Renal cortical epithelial cell (primary cell): ENCODE measurements at places on chromosomes 5 and 9. TPM values are rescaled to one million over a fixed set of nuclear protein-coding genes. Genes with fewer than 3 reads are reported as not detected.

Gene IFT74
- 12.5 and 36.1 TPM in 2 replicates for total RNA-seq

Gene LHX2
- total RNA-seq = not detected in 2 replicates

Gene SELENOP
- 12.9 and 65.8 TPM in 2 replicates for total RNA-seq

Gene OSMR
- total RNA-seq = 47.1 and 148 TPM in 2 replicates

Gene ANKRD55
- total RNA-seq = not detected in 2 replicates

Gene PLAA
- 54.7 and 60.9 TPM in 2 replicates for total RNA-seq

Gene WNT8A
- not detected in 2 replicates for total RNA-seq

Gene PCDHGA2
- total RNA-seq = 1.2 and 3.1 TPM in 2 replicates

- no peak for DNase-seq
Measured at GRCh38 chr5:150124111-150124557, 31.5 kb downstream of the PDGFRB start.

DNA sequence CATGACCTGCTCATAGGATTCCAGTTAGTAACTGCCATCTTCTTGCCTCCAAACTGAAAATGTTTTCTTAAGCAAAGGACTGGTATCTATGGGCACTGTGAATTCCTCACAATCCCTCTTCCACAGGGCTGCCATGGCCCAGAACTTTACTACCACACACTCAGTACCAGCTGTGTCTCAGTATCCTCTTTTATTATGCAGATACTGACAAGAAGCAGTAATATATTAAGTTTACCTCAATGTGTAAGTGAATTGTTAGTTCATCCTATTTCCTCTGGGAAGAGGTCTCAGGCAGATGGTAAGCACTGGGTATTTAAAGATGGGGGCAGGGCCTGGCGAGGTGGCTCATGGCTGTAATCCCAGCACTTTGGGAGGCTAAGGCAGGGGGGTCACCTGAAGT, 320.8 kb upstream of the RFX3 start:
- no peak for DNase-seq

GRCh38 chr5:18179579-18179978, 545.3 kb downstream of the TAF11L14 start:
- DNase-seq = no peak

DNA sequence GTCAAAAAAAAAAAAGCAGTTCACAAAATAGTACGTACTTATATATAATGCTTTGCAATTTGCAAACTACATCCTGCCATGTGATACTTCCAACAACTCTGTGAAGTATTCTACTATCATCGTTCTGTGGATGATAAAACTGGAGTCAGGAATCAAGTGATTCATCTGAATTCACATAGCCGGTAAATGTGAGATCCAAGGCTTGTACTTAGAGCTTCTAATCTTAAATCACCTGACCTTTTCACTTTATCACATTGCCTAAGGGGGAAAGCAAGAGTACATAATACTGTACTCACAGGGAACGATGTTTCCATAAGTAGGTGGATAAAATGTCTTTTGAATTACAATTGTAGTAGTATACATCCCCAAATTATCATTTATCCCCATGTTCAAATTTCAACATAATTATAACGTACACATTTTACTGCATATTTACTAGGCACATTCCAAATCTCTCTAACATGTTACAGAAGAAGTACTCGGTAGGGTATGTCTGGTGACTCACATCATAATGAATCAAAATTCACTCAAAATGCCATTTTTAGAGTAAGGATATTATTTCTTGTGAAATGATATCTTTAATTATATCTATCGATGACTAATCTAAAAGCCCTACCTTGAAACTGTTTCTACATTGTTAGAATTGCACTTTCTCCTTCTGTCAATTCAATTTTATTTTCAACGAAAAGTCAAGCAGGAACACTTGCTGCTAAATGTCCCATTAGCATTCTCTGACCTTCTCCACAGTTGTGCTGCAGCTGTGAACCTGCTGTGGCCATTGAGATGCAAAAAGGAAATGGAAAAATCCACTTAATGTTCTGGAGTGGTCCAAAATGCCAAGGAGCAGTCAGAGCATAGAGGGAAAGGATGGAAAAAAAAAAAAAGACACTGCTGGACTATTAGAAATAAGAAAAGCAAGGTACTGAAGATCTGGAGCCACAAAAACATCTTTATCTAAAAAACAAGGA, 78.9 kb downstream of the OR2K2 start:
- DNase-seq = no peak

- DNase-seq = peak; percentile 68
Measured at GRCh38 chr9:93132287-93132927, 1.6 kb downstream of the NINJ1 start.

GRCh38 chr9:76810377-76810957, 46.2 kb downstream of the PCA3 start:
- peak; percentile 73 for DNase-seq

- no peak for DNase-seq
Measured at GRCh38 chr5:166898166-166898565, 1393.3 kb upstream of the WWC1 start.

DNA sequence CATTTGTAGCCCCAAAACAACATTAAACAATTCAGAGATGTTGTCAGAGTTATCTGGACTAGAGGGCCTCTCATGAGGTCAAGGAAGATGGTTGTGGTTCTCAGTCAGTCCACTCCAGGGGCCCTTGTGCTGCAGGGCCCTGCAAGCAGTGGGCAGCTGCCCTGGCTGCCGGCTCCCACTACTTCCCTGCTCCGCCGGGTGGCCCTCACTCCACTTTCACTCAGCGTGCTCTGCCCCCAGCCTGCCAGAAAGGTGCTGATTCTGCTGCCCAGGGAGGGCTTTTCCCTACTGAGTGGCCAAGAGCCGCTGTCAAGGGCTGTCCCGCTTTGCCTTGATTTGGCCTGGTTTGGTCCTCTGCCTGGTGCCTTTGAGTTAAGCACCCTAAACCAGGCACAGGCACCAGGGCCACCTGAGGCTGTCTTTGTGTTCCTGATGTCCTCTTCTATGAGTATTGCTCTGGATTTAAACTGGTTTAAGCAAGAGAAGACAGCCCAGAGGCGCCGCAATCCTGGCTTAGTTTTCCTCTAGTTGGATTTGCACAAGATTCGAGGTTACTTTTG, 117.2 kb downstream of the GADD45G start:
- DNase-seq = no peak

DNA sequence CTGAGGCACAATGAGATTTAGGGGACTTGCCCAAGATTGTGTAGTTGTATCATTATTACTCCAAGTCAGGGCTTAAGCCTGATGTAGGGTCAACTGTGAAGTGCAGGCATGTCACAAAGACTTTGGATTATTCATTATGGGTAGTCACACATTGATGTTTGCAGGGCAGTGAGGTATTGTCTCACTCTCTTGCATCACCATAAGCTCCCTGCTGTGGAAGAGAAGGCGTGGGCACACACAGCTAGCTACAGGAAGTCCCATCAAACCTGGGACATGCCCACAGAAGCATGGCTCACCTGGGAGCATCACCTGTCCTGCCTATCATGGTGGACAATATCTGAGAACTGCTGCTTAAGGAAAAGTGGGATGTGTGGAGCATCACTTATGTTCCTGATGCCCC, 42.1 kb downstream of the TMOD1 start:
- DNase-seq = peak; percentile 65

- no peak for DNase-seq
Measured at GRCh38 chr5:50564079-50564478, 102.4 kb upstream of the PARP8 start.

- DNase-seq = no peak
Measured at GRCh38 chr5:158722940-158723339, 376.8 kb downstream of the EBF1 start.

DNA sequence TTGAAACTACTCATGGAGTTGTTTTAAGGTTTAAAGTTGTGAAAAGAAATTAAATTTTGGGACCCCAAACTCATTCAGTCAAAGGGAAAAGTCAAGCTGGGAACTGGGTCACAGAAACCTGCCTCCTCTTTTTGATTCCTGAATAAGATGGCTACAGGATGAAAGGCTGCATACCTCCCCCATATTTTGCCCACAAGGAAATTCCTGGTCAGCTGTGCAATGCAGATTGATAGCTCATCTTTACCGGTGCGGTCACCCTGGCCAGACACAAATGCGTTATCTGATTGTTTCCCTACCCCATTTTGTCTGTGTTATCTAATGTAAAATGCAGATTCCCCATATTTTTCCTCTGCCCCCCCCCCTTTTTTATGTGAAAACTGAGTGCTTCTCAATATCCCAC, 1.3 kb downstream of the HAVCR2 start:
- DNase-seq = peak; percentile 58

DNA sequence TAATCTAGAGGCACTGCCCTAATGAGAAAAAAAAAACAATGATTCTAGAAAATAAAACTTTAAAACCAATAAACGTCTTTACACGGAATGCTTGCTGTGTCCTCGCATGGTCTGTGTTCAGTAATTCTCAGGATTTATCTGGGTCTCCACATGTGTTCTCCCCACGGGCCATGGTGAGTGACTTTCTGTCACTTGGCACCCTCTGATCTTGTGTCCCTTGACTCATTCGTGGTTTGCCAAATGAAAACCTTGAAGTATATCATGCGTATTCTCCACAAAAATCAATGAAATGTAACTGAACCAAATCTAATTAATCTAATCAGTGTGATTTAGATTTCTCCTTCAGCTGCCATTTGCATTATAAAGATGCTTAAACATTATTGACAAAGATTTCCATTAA, 48.0 kb downstream of the UBE2QL1 start:
- no peak for DNase-seq

DNA sequence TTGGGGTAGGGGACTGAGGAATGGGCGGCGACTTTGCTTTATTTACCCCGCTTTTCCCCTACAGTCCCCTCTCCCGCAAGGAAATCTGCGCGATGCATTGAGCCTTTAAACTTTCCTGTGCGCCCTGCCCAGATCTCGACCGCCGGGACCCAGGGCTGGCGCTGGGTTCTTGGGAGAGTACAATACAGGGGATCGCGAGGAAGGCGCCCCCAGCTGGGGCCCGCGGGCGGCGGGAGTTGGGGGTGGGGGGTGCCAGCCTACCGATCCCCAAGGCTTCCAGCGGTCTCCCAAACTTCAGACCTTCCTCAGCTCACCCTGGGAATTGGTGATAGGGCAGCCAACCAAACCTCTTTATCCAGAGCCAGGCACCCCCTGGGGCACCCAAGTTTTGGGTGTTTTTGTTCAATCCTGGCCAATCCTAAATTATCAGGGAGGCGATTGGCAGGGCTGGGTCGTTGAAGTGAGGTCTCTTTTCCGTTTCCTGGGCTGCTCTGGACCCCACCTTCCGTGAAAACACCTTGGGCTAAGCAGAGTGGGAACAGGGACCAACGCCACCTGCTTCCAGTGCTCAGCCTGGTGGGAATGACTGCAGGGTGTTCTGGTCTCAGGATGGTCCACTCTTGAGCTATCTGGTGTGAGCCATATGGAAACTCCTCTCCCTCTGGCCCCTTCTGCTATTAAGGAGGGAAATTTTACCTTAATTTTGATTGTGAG, 51.4 kb upstream of the DAB2IP start:
- DNase-seq = no peak

GRCh38 chr9:69757996-69758675, 1.7 kb downstream of the PTAR1 start:
- no peak for DNase-seq

- no peak for DNase-seq
Measured at GRCh38 chr5:125257997-125258396, 511.6 kb upstream of the ZNF608 start.

GRCh38 chr5:168317096-168317520, 25.7 kb downstream of the WWC1 start:
- no peak for DNase-seq
